Osteoblast (primary cell): ENCODE measurements at places on chromosomes 6 and 20.

GRCh38 chr20:13493143-13493542 is 145.6 kb downstream of the TASP1 start:
- no peak for DNase-seq

GRCh38 chr6:124123617-124124209 is 320.0 kb downstream of the NKAIN2 start:
- no peak for DNase-seq

GRCh38 chr6:160088069-160088783 is 33.4 kb upstream of the SLC22A1 start:
- peak; percentile 98 for DNase-seq

DNA sequence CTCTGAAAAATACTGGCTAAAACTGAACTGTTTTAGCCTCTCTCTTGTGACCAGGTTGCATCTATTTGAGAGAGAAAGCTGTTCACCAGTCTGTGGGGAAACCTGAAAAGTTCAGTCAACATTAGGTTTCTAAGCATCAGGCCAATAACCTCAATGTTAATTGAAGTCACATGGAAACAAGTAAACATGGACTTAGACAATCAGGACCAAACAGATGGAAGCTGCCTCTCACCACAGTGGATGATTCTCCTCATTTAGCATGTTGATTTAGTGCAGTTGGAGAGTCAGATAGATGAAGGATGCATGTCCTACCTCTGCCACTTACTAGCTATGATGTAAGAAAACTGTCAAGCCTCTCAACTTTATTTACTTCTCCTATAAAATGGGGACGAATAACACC is 18.2 kb downstream of the SCGN start:
- DNase-seq, result no peak

DNA sequence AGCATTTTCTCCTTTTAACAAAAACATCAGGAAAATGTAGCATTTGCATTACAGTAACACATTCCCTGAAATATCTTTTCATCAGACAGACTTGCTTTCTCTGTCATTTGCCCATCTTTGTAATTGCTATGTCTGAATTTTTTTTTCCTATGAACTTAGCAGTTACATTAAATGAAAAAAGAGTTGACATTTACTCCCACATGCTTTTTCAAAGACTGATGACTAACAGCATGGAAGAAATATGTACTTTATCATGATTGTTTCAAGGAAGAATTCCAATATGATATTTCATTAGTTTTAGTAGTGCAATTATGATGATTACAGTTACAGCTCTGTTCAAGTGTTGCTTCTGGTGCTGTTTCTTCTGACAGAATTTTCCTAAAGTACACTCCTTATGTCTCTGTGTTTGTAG is 864.5 kb upstream of the MAN1A1 start:
- DNase-seq, result no peak

DNA sequence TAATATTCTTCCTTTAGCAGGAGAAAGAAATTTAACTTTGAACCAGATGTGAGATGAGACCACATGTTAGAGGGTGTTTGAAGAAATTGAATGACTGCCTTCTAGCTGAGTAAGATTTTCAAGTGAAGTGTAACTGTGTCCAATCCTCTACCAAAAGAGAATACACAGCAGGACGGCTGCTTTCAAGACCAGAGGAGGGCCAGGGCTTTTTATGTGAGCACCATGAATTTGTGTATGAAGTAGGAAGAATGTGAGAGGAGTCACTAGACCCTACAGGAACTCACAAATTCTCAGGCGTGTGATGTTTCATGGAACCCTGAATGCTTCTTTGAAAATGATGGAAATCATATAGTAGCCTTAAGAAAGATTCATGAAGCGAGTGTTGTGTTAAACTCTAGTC is 56.8 kb upstream of the SPACA1 start:
- no peak for DNase-seq

DNA sequence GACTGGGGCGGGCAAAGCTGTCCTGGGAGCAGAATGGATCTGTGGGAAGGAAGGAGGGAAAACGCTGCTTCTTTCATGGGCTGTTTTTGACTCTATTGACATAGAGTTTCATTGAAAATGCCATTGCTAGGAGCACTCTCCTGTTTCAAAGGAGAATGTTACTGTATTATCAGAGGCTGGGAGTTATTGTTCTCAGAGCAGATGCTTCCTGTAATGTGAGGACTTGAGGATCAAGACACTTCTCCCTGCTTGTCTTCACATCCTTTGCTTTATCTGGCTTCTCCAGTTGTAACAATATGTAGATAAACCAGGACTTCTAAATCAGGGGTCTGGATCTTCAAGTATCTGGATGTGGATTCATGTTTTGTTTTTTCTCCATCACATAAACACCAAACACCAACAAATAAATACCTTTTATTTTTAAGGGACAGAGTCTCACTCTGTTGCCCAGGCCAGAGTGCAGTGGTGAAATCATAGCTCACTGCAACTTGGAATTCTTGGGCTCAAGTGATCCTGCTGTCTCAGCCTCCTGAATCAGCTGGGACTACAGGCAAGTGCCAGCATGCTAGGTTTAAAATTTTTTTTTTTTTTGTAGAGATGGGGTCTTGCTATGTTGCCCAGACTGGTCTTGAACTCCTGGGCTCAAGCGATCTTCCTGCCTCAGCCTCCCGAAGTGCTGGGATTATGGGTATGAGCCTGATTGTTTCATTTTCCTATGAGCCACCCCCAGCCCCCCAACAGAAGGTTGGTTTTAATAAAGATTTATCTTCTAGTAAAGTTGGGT is 3.9 kb downstream of the CD109 start:
- DNase-seq, result no peak

DNA sequence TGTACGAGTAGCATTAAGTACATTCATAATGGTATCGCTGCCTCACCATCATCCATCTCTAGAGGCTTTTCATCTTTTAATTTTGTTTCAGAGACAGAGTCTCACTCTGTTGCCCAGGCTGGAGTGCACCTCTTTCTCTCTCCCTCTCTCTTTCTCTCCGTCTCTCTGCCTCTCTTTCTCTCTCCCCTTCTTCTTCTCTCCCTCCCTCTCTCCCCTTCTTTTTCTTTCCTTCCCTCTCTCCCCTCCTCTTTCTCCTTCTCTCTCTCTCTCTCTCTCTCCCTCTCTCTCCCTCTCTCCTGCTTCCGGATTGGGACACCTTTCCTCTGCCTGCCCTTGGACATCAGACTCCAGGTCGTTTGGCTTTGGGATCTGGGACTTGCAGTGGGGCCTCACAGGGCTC is 17.6 kb upstream of the TAF4 start:
- no peak for DNase-seq

- DNase-seq, result no peak
These were observed 176.4 kb downstream of the TBC1D32 start for GRCh38 chr6:121157906-121158305.

- no peak for DNase-seq
These were observed 2.2 kb upstream of the RRBP1 start for GRCh38 chr20:17684077-17684888.

- DNase-seq, result no peak
These were observed 142.5 kb downstream of the ZMYND8 start for GRCh38 chr20:47213966-47214365.

GRCh38 chr6:111763381-111763780 is 109.9 kb downstream of the FYN start:
- no peak for DNase-seq

- peak; percentile 85 for DNase-seq
These were observed 287.3 kb upstream of the FOXQ1 start for GRCh38 chr6:1024587-1024986.
